Neural progenitor cell (in vitro differentiated cells): ENCODE measurements at places on chromosomes 3 and 15.

DNA sequence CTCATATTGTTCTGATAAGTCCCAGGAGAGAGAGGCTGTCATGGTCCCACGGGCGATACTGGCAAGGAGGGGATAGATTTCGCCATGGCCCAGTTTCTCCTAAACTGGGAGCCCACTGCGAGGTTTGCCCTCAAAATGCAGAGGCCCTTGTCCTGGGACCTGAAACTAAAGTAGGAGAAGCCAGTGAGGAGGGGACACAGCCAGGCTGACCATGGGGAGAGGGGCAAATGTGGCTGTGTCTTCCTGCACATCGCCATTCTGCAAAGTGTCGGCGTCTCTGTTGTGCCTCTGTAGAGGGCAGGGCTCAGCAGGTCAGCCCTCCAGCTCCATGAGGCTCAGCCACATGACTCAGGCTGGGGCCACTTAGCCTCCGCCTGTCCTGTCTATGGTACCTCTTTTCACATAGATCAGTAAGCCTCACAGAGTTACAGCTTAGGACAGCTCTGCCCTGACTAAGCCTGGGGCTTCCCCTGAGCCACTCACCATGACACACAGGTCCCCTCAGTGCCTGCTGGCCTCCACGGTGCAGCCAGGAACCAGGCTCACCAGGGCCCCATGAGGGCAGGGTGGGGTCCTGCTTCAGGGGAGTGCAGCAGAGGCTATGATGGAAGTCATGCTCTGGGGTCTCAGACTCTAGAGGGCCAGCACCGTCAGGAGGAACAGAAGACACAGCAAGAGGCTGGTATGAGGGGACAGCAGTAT is 28.6 kb upstream of the PLXNA1 start:
- H3K4me1 ChIP-seq = no peaks in the 10 kb centered on the region
- no peak for DNase-seq
- H3K4me3 ChIP-seq = no peak overlapping the region
- H3K36me3 ChIP-seq = no peaks in the 10 kb centered on the region
- H3K27me3 ChIP-seq = no peaks in the 10 kb centered on the region

DNA sequence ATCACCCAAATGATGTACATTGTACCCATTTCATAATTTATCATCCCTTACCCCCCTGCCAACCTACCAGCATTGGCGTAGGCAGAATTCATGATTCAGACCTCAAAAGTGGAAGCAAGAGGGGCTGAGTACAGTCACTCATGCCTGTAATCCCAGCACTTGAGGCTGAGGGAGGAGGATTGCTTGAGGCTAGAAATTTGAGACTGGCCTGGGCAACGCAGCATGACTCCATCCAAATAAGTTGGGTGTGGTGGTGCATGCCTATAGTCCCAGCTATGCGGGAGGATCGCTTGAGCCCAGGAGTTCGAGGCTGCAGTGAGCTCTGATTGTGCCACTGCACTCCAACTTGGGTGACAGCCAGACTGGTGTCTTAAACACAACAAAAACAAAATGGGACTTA is 10.4 kb downstream of the TTC14 start:
- H3K36me3 ChIP-seq = peaks cover 37% of the 10 kb centered on the region
- DNase-seq = no peak
- H3K27me3 ChIP-seq = no peaks in the 10 kb centered on the region
- no peak overlapping the region for H3K4me3 ChIP-seq

- peaks cover 39% of the 10 kb centered on the region for H3K4me1 ChIP-seq
- DNase-seq = no peak
- no peaks in the 10 kb centered on the region for H3K36me3 ChIP-seq
- H3K27ac ChIP-seq = no peak overlapping the region
- H3K4me3 ChIP-seq = no peak overlapping the region
- peaks cover 38% of the 10 kb centered on the region for H3K27me3 ChIP-seq
These were observed 1.5 kb downstream of the CCK start for GRCh38 chr3:42264399-42265058.

DNA sequence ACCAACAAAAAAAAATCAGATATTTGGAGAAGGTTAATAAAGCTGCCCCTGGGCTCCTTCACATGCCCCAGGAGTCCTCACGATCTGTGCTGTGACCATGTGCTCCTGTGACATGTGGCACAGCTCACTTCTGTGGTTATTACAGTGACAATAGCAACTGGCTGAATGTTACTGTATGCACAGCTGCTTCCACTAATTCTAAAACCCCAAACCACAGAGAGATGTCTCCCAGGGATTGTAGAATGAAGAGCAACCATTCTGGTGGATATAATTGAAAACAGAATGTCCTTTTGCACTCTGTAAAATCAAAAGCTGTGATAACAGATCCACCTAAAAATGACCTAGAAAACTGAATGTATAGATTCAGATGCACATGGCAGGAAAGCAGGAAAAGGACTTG is 489.2 kb upstream of the CNTN4 start:
- H3K4me1 ChIP-seq = no peaks in the 10 kb centered on the region
- DNase-seq = no peak
- H3K27me3 ChIP-seq = no peaks in the 10 kb centered on the region

DNA sequence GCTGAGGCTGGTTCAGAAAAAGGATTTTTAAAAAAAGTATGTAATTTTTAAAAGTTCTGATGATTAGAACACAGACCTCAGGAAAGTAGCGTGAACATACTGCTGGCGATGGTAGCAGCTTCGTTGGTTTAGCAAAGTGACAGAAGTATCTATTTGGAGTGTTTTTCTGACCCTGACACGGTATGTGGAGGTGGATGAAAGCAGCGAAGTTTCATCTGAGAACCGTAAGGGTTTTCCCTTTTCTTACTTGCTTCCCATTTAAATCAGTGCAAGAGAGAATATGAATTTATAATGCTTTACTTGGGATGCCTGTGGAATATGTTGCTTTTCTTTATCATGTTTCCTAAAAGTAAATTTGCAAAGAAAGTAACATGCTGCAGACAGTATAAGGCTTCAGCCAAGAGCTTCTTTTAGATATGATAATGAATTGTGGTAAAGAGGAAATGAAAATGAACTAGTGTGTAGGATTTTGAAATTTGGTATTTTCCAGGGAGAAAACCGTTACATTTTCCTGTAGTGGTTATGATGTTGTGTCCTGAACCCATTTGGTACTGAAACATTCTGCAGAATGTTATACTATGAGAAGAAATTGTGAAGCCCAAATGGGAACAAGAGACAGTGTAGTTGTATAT is 3.9 kb downstream of the CHST2 start:
- H3K4me1 ChIP-seq = peaks cover 15% of the 10 kb centered on the region
- H3K4me3 ChIP-seq = no peak overlapping the region
- no peak for DNase-seq
- no peaks in the 10 kb centered on the region for H3K36me3 ChIP-seq
- H3K27me3 ChIP-seq = peaks cover 24% of the 10 kb centered on the region

DNA sequence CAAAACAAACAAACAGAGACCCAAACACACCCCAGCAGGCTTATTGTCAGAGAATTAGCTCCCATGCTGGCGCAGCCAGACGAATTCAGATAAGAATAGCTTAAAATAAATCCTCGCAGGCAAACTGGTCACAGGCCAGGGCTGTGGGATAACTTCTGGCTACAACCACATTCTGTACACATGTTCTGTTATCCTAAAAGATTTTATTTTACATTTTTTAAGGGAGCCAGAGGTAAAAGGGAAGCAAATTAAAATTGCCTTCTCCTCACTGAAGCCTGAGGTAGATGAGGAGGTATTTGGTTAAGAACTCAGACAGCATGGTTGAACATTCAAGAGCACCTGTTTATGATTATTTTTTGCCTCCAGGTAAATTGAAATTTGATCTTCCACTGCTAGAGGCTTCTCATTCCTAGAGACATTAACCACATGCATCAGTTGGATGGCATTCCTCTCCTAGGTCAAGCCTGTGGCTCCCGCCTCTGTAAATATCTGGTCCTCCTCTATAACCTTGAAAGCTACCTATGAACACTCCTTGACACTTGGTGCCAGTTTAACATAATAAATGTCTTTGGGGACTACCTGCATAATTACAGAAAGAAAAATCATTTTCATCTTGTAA is 190.3 kb downstream of the SATB1 start:
- H3K27me3 ChIP-seq = peaks cover 100% of the 10 kb centered on the region
- peaks cover 38% of the 10 kb centered on the region for H3K4me1 ChIP-seq
- no peak overlapping the region for H3K27ac ChIP-seq
- DNase-seq = no peak

- H3K27ac ChIP-seq = no peak overlapping the region
- no peaks in the 10 kb centered on the region for H3K4me1 ChIP-seq
- H3K27me3 ChIP-seq = no peaks in the 10 kb centered on the region
- H3K4me3 ChIP-seq = no peak overlapping the region
- DNase-seq = no peak
These were observed 161.3 kb downstream of the GREM1 start for GRCh38 chr15:32878869-32879805.
